ENCODE measurements at places on chromosomes 6 and 20.

DNA sequence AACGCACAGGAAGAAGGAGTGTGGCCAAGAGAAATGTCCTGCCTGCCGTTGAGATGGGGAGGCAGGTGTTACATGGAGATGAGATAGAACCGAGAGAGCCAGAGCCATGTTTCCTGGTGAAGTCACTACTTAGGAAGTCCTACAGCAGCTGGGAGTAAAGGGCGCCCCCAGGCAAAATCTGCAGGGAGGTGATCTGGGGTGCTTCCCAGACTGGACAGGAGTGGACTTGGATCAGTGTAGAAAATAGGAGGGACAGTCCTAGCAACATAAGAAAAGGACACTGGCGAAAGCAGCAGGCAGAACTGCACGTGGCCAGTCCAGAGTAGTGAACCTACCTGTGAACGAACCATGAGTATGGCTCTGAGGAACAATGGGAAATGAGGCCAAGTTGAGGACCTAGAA lies 85.3 kb downstream of the CD164 start:
- DNase-seq: no peak

- no peak for DNase-seq
Measured at GRCh38 chr6:70709826-70710225, 42.1 kb downstream of the SMAP1 start.

DNA sequence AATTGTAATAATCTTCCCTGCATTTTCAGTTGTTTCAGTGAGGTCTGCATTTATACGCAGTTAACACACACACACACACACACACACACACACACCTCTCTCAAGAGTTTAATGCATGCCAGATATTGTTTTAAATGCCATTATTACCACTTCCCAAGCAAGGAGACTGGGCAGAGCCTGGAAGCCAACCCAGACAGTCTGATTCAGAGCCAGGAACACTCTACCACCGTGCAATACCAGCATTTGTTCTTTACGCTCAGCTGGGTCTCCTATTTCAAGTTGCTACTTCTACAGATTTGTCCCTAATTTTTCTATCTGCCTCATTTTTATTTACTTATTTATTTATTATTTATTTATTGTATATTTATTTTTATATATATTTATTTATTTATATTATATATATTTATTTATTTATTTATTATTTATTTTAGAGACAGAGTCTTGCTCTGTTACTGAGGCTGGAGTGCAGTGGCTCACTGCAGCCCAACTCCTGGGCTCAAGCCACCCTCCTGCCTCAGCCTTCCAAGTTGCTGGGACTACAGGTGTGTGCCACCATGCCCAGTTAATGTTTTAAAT lies 68.4 kb downstream of the PCSK2 start:
- DNase-seq: no peak

- no peak for DNase-seq
Measured at GRCh38 chr6:14816116-14816859, 429.6 kb upstream of the JARID2 start.

DNA sequence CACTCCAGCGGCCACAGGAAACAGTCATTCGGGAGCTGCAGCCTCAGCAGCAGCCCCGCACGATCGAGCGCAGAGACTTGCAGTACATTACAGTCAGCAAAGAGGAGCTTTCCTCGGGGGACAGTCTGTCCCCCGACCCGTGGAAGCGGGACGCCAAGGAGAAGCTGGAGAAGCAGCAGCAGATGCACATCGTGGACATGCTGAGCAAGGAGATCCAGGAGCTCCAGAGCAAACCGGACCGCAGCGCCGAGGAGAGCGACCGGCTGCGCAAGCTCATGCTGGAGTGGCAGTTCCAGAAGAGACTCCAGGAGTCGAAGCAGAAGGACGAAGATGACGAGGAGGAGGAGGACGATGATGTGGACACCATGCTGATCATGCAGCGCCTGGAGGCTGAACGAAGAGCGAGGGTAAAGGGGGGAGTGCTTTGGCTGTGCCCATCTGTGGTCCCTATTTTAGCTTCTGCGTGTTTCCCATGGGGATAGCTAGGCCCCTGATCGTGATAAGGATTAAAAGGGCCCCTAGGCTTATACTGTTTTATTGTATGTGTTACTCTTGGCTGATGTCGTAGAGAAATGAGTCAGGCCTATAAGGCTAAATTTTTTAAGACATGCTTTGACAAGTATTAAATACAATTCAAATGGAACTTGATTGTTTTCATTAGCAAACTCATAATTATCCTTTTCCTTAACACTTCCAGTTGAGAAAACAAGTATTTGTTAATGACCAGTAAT lies 45.5 kb upstream of the KIF25 start:
- DNase-seq: no peak

DNA sequence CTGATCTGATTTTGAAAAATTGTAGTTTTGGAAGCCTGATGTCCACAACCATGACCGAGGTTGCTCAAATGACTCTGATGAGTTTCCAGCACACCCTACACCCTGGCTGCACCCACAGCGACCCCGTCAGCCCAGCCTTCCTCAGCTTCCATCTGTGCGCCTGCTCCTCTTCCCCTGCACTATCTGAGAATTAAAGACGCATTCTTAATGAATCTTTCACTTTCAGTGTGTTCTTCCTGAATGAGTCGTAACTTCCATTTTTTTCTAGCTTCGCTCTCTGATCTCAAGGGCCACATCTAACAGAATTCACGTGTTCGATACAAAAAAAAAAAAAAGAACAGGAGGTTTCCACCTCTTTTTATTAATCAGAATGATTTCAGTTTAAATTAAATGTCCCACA lies 21.3 kb upstream of the RREB1 start:
- DNase-seq: no peak

DNA sequence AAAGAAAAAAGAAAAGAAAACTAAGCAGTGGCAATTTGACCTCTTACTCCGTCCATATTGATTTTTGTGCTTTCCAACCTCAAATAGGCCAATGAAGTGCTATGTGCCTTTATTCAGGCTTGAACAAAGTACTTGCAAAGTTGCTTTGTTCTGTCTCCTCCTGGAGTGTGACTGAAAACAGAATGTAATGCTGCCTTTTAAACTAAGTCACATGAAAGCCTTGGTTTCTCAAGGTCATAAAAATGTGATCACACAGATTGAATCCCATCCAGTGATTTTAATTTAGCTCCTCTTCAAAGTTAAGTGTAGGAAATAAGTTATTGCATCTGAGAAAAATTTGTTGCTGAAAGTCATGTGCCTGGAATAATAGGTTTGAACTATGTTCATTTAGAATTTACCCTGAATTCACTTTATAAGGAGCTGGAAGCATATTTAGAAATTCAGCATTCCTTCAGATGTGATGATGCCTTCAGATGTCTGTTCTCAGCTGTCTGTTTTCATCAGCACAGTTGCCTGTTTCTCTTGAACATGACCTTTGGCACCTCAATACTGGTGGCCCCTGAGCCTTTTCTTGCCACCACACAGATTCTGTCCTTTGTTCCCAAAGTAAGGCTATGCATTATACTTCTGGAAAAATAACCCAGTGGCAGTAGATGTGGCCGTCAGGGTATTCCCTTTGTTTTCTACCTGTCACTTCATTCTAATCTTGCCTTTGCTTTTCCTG lies 48.8 kb downstream of the KIZ start:
- DNase-seq: no peak

- DNase-seq: peak; percentile 73
Measured at GRCh38 chr6:36765594-36766398, 68.2 kb downstream of the RAB44 start.

DNA sequence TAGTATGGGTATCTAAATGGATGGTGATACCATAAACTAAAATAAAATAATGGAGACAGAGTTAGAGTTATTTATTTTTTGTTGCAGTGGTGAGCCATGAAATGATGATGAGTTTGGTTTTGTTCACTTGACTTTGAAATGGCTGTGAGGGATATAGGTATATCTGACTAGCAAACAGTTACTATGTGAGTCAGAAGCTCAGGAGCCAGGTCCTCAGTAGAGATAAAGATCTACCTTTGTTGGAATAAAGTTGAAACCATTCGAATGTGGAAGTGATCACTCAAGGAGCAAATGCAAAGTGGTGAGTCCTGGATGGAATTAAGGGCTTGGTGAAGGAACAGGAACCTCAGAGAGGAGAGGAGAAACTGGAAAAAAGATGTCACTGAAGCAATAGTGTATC lies 86.0 kb upstream of the TPD52L1 start:
- DNase-seq: no peak

- no peak for DNase-seq
Measured at GRCh38 chr6:43900560-43900915, 130.5 kb downstream of the VEGFA start.

DNA sequence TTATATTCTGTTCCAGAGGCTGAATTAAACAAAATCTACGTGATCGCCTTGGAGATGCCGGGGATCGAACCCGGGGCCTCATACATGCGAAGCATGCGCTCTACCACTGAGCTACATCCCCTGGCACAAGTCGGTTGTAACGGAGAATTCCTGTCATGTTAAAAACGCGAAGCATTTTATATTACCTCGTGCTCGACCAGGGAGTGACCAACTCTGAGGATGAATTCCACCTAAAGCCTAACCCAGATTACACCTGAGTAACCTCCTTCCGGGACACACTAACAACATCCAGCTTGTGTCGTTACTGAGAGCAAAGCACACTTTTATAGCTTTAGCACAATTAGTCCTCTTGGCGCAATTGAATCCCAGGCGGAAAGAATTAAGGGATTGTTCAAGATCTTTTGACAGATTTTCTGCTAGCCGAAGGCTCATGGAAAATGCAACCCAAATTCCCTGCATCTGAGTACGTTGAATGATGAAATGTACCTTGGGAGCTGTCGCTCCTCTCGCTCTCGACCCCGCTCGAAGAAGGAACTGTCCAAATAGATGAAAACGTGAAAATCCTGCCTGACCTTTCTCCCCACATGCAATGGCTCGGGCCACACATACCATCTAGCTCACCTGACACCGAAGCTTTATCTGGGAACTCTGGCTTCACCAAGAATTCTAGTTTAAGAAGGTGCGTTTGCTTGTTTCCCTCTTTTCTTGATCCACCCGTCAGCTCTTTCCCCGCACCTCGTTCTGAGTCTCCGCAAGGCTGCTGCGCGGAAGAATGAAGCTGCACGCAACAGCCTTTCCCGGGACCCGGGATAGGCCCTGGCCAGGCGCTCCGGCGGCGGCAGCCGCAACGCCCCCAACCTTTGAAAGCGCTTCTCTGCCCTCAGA lies 148.3 kb downstream of the GPX5 start:
- DNase-seq: no peak

DNA sequence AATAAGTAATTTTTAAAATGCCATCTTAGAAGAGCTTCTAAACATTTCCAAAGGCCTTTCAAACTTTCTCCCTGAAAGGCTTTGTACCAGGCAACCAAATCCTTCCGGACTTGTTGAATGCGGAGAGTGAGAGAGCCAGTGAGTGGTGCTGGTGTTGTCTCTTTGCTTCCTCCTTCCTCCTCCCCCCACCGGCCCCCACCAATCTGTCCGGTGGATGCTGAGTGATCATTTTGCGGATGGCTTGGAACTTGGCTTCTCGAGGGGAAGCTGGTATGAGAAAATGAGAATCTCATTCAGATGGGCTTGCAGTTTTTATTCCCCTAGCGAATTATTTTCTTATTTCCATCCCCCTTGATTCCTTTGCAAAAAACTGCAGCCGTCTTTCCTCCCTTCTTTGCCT lies 97.3 kb downstream of the ANKRD60 start:
- DNase-seq: no peak

DNA sequence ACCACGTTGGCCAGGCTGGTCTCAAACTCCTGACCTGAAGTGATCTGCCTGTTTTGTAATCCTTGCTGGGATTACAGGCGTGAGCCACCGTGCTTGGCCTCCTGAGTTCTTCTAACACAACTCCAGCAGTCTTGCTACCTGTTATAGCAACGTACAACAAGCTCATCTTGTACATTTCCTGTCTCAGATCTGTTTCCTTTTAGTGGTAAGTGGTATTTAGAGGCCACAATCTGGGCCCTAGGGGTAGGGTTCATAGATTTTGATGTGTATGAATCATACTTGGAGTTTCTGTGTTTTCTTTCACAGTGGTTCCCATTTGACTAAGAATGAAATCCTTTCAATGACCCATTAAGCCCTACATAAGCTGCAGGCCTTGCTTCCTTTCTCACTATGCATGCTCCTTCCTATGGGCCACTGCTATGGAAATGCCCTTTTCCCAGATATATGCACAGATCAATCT lies 27.1 kb upstream of the SYNCRIP start:
- no peak for DNase-seq

GRCh38 chr20:14957402-14957801 lies 620.0 kb upstream of the FLRT3 start:
- no peak for DNase-seq

- no peak for DNase-seq
Measured at GRCh38 chr20:8787090-8787489, 281.8 kb upstream of the PLCB4 start.

DNA sequence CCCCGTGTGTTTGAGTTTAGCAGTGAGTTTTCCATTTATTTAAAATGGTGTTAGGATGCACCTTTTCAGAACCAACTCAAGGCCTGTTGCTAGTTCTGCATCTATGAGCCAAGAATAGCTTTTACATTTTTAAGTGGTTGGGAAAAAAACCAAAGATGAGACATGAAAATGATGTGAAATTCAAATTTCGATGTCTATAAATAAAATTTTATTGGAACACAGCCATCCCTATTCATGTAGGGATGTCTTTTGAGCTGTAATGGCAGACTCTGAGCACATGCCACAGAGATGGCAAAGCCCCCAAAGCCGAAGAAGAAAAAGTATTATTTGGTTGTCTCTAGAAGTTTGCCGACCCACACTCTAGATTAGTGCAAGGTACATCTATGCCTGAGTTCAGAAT lies 5.0 kb upstream of the NEDD9 start:
- DNase-seq: no peak

GRCh38 chr6:84709121-84709520 lies 55.3 kb downstream of the TBX18 start:
- DNase-seq: no peak

- DNase-seq: no peak
Measured at GRCh38 chr20:23570178-23570760, 2.0 kb upstream of the CST9L start.

DNA sequence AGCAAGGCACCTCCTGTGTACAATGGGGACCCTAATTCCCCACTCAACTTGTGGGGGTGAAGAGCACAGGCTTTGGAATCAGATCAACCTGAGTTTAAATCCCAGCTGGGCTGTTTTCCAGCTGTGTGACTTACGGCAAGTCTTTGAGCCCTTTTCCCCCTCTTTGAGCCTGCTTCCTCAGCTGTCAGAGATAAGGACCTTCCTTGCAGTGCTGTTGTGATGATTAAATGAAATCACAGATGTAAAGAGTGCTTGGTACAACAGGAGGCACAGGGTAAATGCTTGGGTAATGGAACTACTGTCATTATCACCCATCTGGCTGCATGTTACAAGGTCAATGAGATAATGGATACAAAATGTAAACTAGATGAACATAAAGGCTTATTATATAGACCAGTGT lies 3.2 kb downstream of the SNX21 start:
- DNase-seq: no peak

GRCh38 chr6:20379231-20379630 lies 22.4 kb upstream of the E2F3 start:
- no peak for DNase-seq

DNA sequence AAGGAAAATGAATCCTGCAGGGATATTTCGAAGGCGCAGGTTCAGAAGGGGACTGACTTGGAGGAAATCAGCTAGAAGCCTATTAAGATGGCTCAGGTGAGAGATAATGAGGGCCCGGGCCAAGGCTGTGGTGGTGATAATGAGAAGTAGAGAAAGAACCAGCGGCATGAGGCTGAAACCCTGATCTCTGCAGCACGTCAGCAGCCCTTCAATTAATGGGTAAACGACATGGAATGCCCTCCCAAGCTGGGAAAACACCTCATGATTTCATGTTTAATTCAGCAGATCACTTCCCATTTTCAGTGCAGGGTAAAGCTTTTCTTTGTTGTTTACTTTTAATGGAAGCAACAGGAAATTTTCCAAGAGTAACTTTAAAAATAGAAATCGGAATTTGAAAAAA lies 104.9 kb downstream of the TMEM200A start:
- no peak for DNase-seq

- no peak for DNase-seq
Measured at GRCh38 chr6:168305096-168305749, 14.4 kb downstream of the DACT2 start.

All from NCI-H1417 treated with DMSO at 0.1 percent for 48 hours (cell line).